ENCODE measurements at places on chromosomes 13 and 19. TPM values are rescaled to one million over a fixed set of nuclear protein-coding genes. Genes with fewer than 3 reads are reported as not detected.

OSCAR gene
- polyA plus RNA-seq: 1.7 TPM

SIGLEC6 gene
- not detected for polyA plus RNA-seq

RASL11A gene
- polyA plus RNA-seq: 6.4 TPM

ZNF100 gene
- polyA plus RNA-seq: 11.3 TPM

RAB3A gene
- polyA plus RNA-seq: 336 TPM

CYP4F12 gene
- 5.2 TPM for polyA plus RNA-seq

MEIOSIN gene
- not detected for polyA plus RNA-seq

ZNF208 gene
- polyA plus RNA-seq: 3.9 TPM

TNFSF13B gene
- polyA plus RNA-seq: 1.5 TPM

CCDC70 gene
- not detected for polyA plus RNA-seq

PEPD gene
- polyA plus RNA-seq: 62.6 TPM

ZNF112 gene
- polyA plus RNA-seq: 14.4 TPM

LILRB1 gene
- 3.2 TPM for polyA plus RNA-seq

RASGRP4 gene
- polyA plus RNA-seq: 2.0 TPM

PSG6 gene
- polyA plus RNA-seq: 0.12 TPM

IFNL1 gene
- polyA plus RNA-seq: not detected

SMIM24 gene
- polyA plus RNA-seq: 2.8 TPM

DACT3 gene
- polyA plus RNA-seq: 50.8 TPM

CGB3 gene
- not detected for polyA plus RNA-seq

FAM83E gene
- 0.13 TPM for polyA plus RNA-seq

EIF3K gene
- 254 TPM for polyA plus RNA-seq

RPS15 gene
- 789 TPM for polyA plus RNA-seq

CYP2F1 gene
- polyA plus RNA-seq: 0.41 TPM

ZNF793 gene
- polyA plus RNA-seq: 44.8 TPM

LILRB3 gene
- polyA plus RNA-seq: 0.86 TPM

SUPT5H gene
- 143 TPM for polyA plus RNA-seq

CEACAM20 gene
- not detected for polyA plus RNA-seq

ZNF382 gene
- polyA plus RNA-seq: 17.2 TPM

F2RL3 gene
- 0.45 TPM for polyA plus RNA-seq

ATP8B3 gene
- polyA plus RNA-seq: 1.0 TPM

SLAIN1 gene
- 84.4 TPM for polyA plus RNA-seq

SLC25A42 gene
- polyA plus RNA-seq: 25.0 TPM

EFNA2 gene
- 17.0 TPM for polyA plus RNA-seq

ISYNA1 gene
- polyA plus RNA-seq: 180 TPM

DIAPH3 gene
- polyA plus RNA-seq: 4.0 TPM

PRRG2 gene
- polyA plus RNA-seq: 0.78 TPM

MTUS2 gene
- 12.5 TPM for polyA plus RNA-seq

BEST2 gene
- not detected for polyA plus RNA-seq

CAMSAP3 gene
- 41.4 TPM for polyA plus RNA-seq

LYPD5 gene
- polyA plus RNA-seq: 7.3 TPM

ZNF433 gene
- polyA plus RNA-seq: 11.9 TPM

TJP3 gene
- 2.5 TPM for polyA plus RNA-seq

MFSD12 gene
- 107 TPM for polyA plus RNA-seq

ZNF99 gene
- 0.33 TPM for polyA plus RNA-seq

PLPPR3 gene
- polyA plus RNA-seq: 201 TPM

ATP7B gene
- polyA plus RNA-seq: 12.7 TPM

ZNF28 gene
- 10.0 TPM for polyA plus RNA-seq

LPAR2 gene
- 80.0 TPM for polyA plus RNA-seq

TNFSF9 gene
- 5.6 TPM for polyA plus RNA-seq

IL17D gene
- 76.7 TPM for polyA plus RNA-seq

TEX26 gene
- 4.0 TPM for polyA plus RNA-seq

TMEM59L gene
- 307 TPM for polyA plus RNA-seq

ZNF560 gene
- 0.96 TPM for polyA plus RNA-seq

Measured in spinal cord (tissue), 10 donors.